ENCODE measurements at places on chromosomes 5 and 9.

DNA sequence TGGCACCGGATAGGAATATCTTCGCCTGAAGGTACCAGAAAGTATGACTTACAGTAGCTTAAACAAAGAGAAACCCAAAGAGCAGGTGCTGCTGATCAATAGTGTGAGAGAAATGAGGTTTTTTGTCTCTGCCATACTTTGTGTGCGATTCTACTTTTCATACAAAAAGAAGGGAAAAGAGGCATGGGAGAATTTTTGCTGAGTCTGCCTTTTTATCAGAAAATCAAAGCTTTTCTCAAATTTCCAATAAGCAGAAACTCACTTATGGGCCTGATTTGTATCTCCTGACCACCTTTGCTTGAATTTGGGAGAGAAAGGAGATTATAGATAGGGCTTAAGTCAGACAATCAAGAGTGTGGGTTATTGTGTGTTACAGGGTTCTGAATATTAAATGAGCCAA, 65.5 kb upstream of the TAF11L2 start:
- DNase-seq, result no peak

DNA sequence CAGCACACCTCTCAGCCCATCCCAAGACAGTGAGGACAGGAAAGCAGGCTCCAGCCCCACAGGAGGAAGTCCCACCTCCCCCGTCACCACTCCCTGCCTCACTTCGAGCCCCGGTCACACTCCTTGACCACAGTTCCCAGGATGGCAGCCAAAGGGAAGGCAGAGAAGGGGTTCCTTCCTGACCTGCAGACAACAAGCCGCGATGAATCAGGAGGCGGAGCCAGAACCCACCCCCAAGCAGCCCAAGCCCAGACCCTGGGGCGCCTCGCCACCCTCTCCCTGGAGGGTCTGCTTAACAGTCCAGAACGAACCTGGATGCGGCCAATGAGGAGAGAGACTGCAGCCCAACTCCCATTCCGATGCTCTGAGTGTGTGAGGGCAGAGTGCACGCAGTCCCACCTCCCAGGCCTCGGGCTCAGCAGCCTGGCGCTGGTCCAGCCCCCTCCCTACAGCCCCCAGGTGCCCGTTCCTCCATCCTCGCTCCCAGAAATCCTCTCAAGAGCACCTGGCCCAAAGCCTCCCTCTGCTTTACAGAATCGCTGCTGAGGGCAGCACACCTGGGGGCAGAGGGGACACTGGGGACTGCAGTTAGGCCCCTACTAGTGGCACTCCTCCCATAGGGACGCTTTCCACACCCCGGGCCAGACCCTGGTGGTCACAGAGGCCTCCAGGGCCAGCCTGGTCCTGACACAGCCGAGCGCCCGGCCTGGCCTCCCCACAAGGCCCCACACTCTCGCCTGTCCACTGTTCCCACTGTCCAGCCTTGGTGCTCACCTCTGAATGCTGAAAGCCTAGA, 69.6 kb upstream of the LRRTM2 start:
- no peak for DNase-seq

DNA sequence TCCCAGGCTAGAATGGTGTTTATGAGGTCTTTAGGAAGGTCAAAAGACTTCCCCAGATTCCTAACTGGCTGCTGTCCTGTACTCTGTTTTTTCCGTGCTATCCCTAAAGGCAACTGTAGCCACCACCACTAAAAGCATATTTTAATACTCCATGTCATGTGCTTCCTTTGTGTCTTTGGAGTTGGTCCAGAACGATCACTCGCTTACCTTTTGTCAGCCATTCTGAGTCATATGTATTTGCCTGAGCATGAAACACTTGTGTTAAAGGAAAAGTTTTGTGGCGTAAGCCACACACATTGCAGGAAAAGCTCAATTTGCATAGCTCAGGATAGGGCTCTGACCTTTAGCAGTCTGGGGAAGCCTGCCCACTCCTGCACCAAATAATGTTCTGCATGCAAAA, 299.6 kb downstream of the NTRK2 start:
- DNase-seq, result no peak

DNA sequence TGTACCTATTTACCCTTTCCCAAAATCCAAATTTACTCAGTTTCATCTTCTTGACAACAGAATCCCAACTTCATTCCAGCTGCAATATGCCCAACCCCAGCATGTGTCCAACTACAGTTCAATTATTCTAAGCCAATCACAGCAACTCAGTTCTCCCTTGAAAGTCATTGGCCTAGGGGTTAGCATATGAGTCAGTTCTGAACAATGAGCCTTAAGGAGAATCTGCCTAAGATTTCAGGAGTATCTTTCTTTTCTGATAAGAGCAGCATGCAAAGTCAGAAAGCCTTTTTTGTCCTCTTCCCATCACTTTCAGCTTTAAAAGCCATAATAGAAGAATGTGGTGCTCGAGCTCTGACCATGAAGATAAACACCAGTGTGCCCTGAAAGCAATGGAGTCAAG, 44.4 kb upstream of the RASGRF2 start:
- no peak for DNase-seq

- DNase-seq, result no peak
Observed at GRCh38 chr5:126851501-126852011, 74.6 kb downstream of the LMNB1 start.

DNA sequence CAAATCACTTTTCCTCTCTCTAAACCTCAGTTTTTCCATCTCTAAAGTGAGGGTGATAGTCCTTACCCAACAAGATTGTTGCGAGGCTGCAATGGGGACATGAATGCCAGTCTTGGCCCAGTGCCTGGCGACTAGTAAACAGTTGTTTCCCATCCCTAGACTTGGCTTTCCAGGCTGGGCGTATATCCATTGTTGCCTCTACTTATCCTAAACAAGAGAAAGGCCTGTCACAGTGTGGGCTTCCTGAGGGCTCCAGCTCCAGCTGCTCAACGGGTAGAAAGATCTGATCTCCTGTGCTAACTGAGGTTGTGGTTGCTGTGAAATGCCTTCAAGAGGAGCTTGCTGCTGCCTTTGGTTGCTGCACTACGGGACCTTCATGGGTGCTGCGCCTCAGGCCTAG, 142.0 kb downstream of the NSG2 start:
- no peak for DNase-seq
